ENCODE measurements at places on chromosomes 4 and X.

DNA sequence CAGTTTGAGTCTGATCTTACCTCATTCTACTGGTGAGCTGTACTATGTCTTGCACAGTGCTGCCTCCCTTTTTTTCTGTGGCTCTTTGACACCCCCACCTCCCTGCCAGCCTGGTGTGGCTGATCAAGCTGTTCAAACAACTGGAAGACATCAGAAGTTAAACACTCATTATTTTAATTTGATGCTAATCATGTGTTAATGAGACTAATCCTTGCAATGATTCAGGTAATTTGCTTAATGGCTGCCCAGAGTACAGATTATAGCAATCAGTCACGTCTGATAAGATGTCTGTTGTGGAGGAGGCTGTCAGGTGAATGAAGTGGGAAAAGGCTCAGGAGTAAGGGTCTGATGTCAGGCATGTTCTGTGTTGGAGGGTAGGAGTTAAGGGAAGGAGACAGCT is 87.4 kb upstream of the GK2 start:
- no peak for DNase-seq

GRCh38 chrX:87045352-87045751 is 472.2 kb upstream of the KLHL4 start:
- no peak for DNase-seq

- DNase-seq, result peak; percentile 5
Measured at GRCh38 chr4:82430964-82431745, 765 bp downstream of the ENOPH1 start.

DNA sequence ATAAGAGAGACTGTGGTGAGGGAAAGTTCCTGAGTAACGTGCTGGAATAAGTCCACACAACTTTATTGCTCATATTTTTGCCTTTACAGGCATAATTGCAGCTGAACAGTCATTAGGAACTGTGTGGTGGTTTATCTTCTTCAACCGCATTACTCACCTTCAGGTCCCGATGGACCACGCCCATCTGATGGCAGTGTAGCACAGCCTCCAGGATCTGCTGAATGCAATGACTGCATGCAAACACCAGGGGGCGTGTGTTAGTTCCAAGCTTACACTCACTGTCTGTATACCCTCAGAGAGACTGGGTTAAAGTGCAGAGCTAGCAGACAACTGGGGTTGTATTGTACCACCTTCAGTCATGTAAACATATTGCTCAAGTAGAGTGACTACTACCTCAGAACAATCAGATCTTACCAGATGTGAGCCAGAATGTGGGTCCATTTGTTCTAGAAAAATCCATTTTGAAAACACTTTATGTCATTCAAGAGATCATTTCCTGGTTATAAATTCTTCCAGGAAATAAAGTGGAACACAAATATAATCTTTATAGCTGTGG is 214.0 kb downstream of the CAMK2D start:
- DNase-seq, result peak; percentile 88

DNA sequence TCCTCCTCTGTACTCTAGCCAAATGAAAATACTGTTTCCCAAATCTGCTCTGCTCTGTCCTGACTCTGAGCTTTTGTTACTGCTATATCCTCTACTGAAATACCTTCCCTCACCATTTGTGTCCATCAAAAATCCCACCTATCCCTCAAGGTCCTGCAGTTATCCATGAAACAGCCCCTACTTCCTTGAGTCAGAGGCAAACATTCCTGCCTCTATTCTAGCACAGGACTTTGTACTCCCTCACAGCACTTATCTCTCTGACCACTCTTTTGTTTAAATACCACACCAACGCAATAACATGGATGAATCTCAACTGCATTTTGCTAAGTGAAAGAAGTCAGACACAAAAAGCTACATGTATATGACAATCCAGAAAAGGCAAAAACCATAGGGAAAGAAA is 10.5 kb upstream of the RNF128 start:
- no peak for DNase-seq

GRCh38 chrX:13110433-13111324 is 66.3 kb upstream of the FAM9C start:
- DNase-seq, result no peak

DNA sequence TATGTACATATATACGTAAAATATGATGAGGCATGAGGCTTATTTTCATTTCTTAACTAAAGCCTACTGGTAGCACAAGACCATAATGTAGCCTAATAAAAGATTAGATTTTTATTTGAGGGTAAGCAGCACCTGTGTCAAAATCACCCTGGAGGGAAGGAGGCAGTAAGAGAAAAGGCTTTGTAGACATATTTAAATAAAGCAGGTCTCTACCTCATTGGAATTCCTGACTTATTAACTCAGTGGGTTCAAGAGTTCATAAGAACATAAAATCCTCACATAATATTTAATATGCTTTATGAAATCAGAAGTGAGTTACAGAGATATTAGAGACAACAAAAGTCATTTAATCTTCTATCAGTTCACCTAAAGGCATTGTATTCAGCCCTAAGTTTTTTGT is 261.6 kb upstream of the ANKRD50 start:
- DNase-seq, result no peak

DNA sequence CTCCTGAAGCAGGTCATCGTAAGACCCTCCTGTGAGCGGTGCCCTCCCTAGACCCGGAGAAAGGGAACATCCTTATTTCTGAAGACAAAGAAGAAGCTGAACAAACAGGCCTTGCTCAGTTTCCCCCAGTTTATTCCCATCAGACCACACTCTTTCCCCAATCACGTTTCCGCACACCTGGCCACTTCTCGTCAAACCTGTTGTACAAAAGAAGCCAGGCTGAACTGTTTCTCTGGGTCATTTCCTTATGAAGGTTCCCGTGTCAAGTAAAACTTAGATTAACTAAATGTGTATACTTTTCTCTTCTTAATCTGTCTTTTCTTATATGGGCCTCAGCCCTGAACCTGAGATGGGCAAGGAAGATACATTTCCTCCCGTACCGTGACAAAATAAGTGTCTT is 111.6 kb upstream of the ENPP6 start:
- DNase-seq, result no peak

DNA sequence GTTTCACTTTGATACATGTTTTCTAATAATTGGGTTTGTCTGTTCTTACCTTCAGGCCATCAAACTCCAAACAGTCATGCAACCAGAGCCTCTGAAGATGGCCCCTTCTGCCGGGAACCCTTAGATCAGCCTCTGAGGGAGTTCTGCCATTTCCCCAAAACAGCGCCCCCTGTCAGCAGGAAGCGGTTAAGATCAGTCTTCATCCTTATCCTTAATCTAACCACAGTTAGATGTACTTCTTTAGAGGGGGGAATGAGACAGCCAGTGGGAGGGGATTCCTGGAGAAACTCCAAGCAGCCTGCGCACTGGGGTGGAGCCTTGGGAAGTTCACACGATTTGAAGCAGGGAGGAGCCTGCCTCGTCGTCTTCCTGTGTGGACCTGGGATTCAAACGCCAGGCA is 185.4 kb downstream of the INPP4B start:
- no peak for DNase-seq

- no peak for DNase-seq
Measured at GRCh38 chrX:56503941-56504673, 59.3 kb upstream of the UBQLN2 start.

DNA sequence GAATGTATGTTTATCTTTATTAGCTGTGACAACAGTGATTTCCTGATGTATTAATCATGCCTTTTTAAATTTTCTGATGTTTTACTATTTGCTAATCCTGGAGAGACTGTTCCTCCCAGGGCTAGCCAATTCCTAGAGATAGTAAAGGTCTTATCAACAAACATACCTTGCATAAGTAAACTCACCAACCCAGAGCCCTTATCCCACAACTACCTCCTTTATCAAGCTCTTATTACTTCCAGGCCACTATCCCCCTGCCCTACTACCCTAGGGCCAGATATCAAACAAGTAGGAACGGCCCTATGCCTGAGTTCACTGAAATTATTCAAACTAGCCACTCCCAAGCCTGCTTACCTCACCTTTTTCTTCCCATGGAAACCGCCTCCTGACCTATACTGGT is 58.2 kb upstream of the NPNT start:
- no peak for DNase-seq

DNA sequence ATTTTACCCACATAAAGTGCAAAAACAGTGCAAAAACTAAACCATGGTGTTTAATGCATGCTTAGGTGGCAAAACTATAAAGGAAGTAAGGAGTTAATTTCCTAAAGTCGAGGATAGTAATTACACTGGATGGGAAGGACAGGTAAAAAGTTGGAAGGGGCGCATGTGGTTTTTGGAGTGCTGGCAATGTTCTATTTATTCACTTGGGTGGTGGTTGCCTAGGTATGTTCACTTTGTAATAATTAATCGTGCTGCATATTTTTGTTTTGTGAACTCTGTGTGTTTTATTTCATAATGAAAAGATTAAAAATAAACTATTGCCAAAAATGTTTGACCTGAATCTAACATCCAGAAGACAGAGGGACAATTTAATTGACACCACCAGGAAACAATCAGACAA is 32.1 kb upstream of the SMARCA5 start:
- no peak for DNase-seq

- no peak for DNase-seq
Measured at GRCh38 chrX:154329294-154329693, 33.7 kb downstream of the TKTL1 start.

- no peak for DNase-seq
Measured at GRCh38 chrX:30241724-30242415, at the start of gene MAGEB4. MAGEB4 (plus strand) TSS chrX:30242000; CDS start chrX:30242136, 136 bp downstream.

GRCh38 chr4:52038103-52038912 is at the start of gene SGCB:
SGCB (minus strand) TSS chr4:52038299; CDS start chr4:52038259, 40 bp downstream.
- peak; percentile 63 for DNase-seq

- no peak for DNase-seq
Measured at GRCh38 chrX:68133181-68133580, 300.1 kb downstream of the OPHN1 start.

DNA sequence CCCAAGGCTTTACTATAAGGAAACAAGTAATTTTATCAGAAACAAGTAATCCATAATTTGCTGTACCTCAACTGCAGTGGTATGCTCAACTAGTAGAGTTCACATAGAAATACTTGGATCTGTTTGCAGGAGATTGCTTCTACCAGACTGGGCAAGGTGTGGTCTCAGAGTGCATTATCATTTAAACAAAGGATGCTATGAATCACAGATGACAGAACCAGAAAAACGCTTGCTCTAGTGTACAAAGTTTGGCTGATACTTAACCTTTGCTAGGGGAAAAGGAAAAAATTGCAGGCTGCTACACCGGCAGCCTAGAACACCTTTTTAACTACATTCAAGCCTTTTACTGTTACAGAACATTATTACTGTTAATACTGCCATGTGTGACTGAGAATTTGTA is 97.1 kb downstream of the ENOX2 start:
- no peak for DNase-seq

DNA sequence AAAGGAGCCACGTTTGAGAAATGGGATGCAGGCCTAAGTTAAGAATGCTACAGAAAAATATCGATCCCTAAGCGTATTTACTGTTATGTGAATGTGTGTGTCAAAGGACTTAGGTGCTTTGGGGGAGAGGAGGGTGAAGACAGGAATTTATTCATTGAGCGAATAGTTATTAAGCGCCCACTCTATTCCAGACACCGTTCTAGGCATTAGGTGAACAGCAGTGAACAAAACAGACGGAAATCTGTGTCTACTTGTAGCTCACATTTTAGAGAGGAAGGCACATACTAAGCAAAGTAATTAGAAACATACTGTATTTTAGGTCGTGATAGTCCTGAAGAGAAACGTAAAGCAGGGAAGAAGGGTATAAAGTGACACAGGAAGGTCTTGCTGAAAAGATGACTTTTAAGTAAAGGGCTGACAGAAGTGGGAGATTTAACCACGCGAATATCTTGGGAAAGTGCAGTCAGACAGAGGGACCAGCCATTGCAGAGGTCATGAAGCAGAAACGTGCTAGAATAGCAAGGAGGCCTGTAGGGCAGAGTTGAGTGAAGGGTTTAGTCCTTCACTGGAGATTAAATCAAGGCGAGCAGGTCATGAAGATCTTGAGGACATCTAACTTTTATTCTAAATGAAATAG is 541 bp downstream of the AIMP1 start:
- DNase-seq, result peak; percentile 11

GRCh38 chr4:79399076-79399475 is 9.0 kb downstream of the GK2 start:
- no peak for DNase-seq

DNA sequence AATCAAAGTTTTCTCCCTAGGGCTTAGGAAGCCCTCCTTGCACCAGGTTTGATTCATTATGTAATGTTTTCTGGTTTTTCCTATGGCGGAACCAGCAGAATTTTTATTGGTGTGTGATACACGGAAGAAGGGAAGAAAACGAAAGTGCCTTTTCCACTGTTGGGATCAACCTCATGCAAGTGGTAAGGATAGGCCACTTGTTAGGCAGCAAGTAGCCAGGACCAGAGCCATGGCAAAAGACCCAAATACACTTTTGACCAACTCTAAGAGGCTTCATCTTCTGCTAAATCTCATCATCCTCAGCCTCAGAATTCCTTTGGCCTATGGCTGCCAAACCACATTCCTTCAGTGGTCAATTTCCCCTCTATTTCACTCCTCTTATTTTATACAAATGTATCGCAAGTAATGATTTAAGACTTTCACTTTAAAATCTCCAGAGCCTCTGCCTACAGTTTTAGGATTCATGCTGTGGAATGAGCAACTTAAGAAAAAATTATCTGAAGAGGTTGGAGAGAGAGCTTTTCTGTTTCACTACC is 21.2 kb downstream of the PPAT start:
- DNase-seq, result no peak

DNA sequence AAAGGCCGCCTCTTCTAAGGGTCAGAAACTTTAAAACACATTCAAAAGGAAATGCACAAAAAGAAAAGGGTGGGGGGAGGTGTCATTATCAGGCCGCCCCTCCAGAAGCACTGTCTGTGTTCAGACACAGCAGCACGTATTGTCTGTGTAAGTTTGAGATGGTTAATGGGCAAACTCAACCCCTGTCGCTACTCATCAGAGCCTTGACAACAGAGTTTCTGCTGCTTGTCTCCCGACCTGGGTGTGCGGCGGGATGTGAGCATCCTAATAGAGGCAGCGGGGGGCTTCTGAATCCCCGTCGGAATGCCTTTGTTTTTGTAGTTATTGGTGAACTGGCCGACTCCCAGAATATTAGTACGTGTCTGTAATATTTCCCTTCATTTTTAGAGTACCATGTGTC is 158.9 kb downstream of the DCTD start:
- no peak for DNase-seq

GRCh38 chr4:105956569-105956968 is 61.3 kb downstream of the NPNT start:
- no peak for DNase-seq

Measured in left kidney (tissue), 8 donors.